Cortex of kidney (tissue), 1 donor: ENCODE measurements at places on chromosomes 13 and 19.

DNA sequence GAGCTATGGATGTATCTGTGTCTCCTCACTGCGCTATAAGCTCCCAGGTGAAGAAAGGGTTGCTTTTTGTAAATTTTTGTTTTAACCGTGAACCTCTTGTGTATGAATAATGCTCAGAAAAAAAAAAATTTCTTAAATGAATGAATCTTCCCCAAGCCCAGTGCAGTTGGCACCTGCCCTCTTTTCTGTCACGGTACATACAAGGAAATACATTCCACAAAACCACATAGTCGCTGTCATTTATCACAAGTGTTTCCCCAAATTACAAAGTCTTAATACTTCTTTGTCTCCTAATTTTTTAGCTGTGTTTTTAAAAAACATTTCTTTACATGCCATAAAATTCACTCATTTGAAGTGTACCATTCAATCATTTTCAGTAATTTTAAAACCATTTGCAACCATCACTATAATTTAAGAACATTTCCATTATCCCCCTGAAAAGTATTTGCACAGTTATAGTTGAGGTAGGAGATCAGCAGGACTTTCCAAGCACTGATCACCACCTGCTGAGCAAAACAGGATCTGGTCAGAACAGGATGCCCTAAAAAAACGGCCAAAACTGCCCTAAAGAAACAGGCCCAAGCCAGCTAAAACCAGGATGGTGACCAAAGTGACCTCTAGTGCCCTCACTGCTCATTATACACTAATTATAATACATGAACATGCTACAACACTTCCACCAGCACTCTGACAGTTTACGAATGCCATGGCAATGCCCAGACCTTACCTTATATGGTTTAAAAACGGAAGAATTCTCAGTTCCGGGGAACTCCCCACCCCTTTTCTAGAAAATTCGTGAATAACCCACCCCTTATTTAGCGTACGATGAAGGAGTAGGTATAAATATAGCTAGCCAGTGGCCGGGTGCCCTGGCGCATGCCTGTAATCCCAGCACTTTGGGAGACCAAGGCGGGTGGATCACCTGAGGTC lies 1.3 kb upstream of the TEX30 start:
- no peak for DNase-seq

DNA sequence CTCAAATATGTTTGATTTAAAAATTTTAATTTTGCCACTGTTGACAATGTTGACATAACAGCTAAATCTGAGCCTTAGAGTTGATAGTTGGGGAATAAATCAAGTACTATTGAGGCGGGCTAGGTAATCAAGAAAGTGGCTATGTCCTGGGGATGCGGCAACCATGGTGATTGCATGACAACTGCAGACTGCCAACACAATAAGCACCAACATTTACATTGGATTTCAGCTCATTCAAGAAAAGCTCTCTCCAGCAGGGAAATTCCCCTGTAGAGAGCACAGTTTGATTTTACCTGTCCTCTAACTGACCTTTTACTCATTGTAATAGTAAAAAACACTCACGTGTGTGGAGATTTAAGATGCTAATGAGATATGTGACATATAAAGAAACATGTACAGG lies 63.1 kb downstream of the ZNF100 start:
- DNase-seq = no peak

DNA sequence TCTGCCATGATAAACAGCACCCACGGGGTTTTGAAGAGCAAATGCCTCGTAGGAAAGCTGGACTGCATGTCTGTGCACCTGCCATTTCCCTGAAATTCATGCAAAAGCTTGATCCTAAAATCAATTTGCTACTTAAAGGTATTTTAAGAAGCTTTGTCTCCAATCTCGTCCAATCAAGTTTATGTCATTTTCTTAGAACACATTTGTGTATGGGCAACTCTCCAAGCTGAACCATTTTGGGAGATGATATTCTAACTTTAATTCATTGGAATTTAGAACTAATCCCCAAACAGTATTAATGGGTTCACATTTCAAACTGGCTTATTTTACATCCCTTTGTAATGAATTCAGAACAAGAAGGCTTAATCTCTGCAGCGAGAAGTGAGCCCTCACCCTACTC lies 822 bp downstream of the ADPRHL1 start:
- DNase-seq = no peak

GRCh38 chr13:109126178-109126577 lies 496.8 kb downstream of the MYO16 start:
- DNase-seq = no peak
